Stimulated activated CD8-positive, alpha-beta memory T cell treated with anti-CD3 and anti-CD28 coated beads, Interleukin-15, amount 100 ng/mL, for 4 hours (primary cell): ENCODE measurements at places on chromosomes 2 and 18.

GRCh38 chr2:112692495-112692911 lies 28.3 kb upstream of the NT5DC4 start:
- no peak for DNase-seq

DNA sequence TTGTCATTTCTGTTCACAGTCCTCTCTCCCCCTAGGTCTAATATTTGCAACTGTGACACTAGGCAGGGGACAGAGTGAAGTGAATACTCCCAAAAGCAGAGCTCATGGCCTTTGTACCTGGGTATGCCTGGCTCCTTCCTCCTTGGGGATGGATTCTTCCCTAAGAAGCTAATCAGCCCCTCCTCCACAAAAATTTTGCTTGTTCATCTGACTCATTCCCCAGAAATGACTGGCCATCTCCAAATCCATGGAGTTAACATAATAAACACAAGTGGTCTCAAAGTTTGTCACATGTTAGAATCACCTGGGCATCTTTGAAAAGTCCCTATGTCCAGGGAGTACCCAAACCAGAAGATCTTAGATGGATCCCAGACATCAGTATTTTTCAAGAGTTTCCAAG lies 65.3 kb downstream of the SUCLG1 start:
- no peak for DNase-seq

- no peak for DNase-seq
Measured at GRCh38 chr2:74259191-74259590, 60.8 kb downstream of the MTHFD2 start.

GRCh38 chr18:7516266-7517117 lies 50.6 kb upstream of the PTPRM start:
- no peak for DNase-seq

DNA sequence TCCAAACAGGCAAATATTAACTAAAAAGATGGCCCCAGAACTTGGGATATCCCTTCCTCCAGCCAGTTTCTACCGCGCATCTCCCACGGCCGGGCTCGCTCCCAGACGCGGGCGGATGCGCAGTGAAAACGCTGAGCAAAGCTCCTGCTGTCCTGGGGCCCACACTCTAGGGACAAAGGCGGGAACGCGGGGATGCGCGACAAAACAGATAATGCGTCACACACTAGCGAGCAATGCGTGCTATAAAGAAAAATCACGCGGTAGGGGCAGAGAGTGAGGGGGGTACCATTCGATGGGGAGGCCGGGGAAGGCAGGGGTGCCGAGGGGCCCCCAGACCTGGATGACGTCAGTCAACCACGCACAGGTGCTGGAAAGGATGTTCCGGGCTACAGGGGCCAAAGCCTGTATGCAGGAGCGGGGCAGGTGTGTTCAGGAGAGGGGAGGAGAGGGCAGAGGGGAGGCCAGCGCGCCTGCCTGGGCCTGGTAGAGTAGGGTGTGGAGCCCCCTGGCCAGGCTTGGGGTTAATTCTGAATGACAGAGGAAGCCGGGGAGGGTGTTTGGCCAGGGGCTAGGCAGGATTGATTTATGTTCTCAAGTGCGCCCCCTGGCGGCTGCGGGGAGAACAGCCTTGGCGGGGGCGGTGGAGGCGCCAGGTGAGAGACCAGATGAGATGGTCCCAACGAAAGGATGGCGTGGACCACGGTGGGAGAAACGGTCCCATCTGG lies 14.9 kb upstream of the ITM2C start:
- peak; percentile 34 for DNase-seq

GRCh38 chr18:55997151-55997561 lies 409.2 kb upstream of the TCF4 start:
- DNase-seq, result no peak

DNA sequence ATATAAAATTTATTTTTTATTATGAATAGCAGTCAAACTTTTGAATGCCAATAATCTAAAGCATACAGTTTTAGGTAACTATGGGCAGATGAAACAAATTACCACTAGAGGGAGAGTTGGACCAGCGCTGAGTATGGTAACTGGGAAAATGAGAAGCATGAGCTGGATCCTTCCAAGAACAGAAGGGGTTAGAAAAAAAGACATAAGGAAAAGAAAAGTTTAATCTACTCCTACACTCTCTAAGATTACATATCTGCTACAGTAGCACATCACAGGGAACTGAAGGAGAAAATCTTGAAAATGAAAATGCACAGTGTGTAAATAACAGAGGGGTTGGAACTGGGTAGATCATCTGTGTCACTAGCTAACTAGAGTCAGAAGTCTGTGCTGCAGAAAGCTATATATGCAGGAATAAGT lies 15.5 kb downstream of the REG3G start:
- DNase-seq, result no peak

DNA sequence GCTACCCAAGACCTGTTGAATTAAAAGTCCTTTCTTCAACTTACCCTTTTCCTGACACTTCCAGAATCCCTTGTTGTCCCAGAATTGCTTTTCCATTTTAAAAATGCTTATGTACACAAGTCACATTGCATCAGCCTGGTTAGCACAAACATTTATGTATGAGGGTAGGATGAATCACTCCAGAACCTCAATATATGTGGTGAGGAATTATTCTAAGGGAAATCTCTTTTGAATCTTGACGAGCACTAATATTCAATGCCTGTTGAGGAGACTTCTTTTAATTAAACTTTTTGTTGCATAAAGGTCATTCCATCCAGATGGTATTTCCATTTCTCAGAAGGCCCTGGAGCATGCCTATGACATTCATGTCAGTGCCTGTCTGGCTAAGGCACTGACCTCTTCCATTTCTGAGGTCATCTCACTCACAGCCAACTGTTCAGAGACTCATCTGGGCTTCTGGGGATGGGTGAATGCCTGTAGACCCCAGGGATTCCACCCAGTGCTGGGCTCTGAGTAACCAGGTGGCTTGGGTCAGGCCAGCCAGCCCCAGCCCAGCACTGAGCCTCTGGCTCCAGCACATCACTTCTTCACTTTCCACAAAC lies 28.2 kb downstream of the ACMSD start:
- no peak for DNase-seq

- no peak for DNase-seq
Measured at GRCh38 chr2:137437386-137437785, 526.9 kb upstream of the HNMT start.

- DNase-seq, result no peak
Measured at GRCh38 chr2:74375838-74376237, 4.3 kb downstream of the DCTN1 start.

- no peak for DNase-seq
Measured at GRCh38 chr18:57267368-57267925, 84.9 kb upstream of the ST8SIA3 start.
